ENCODE measurements at places on chromosomes 11 and 22.
A peak's percentile ranks its signal among the peaks of the same experiment; 100 is the strongest.

- H3K4me3 ChIP-seq: no peak overlapping the region
- DNase-seq: no peak
- H3K27me3 ChIP-seq: no peaks in the 10 kb centered on the region
- H3K36me3 ChIP-seq: no peaks in the 10 kb centered on the region
Observed at GRCh38 chr11:58775066-58775708, 43.4 kb upstream of the GLYAT start.

- no peaks in the 10 kb centered on the region for H3K27me3 ChIP-seq
- H3K27ac ChIP-seq: no peak overlapping the region
- H3K4me3 ChIP-seq: no peak overlapping the region
- no peaks in the 10 kb centered on the region for H3K4me1 ChIP-seq
- DNase-seq: no peak
Observed at GRCh38 chr11:134752526-134752925, 340.5 kb upstream of the B3GAT1 start.

DNA sequence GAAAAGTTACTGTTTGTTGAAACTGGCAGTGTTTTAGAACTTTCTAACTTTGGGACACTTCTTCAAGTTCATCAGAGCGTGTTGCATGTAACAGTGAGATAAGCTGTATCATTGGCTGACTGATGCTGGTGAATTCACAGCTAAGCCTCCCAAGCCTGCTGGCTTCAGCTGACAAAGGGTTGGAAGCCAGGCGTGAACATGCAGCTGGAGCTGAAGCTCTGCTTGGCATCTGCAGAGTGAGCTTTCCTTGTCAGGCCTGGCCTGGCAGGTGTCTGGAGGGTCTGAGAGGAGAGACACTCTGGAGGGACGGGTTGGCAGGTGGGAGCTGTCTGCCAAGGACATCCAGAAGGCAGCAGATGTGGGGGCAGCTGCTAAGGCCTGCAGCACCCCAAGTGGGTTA is 1.5 kb downstream of the AMPD3 start:
- H3K4me3 ChIP-seq: peak overlapping the region; percentile 37
- peak overlapping the region; percentile 81 for H3K27ac ChIP-seq
- H3K4me1 ChIP-seq: peaks cover 57% of the 10 kb centered on the region
- no peak for DNase-seq

DNA sequence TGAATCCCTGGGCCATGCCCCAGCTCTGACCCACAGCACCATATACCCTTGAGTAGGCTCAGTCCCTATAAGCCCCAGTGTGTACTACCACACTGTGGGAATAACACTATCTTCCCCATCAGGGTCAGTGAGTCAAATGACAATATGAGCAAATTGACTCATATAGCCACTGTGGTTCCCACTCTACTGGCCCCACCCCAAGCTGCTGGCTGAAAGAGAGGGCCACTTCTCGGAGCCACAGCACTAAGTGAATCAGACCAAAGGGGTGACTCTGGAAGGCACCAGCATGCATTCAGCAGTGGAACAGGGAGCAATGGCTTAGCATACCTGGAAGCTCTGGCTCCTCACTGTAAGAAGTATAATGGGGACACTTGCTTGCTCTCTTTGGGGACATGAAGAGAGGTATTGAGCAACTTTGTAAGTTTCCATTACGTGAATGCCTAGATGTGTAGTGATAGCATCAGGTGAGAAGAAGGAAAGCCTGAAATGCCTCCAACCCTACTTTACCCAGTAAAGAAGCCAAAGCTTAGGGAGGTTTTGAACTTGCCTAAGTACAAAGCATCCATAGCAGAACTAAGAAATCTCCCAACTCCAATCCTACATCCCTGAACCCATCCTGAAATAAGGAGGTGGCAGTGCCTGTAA is 13.5 kb downstream of the CD59 start:
- H3K36me3 ChIP-seq: peaks cover 42% of the 10 kb centered on the region
- no peaks in the 10 kb centered on the region for H3K27me3 ChIP-seq
- peak overlapping the region; percentile 79 for H3K27ac ChIP-seq
- no peak overlapping the region for H3K4me3 ChIP-seq
- peaks cover 76% of the 10 kb centered on the region for H3K4me1 ChIP-seq
- DNase-seq: no peak

DNA sequence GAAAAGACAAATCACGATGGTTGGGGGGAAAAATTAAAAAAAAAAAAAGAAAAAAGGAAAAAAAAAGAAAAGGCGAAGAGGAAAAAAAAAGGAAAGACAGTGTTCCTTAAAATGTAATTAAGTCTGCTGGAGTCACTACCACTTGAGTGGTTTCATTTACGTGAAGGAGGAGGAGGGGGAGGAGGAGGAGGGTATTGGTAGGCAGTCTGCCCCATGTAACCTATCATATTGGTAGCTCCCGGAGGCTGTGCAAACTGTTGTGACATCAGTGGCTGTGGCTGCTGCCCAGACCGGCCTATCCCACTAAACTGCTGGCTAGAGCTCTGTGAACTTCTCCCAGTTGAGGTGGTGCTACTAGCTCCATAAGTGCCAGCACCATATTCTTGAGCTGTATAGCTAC is 17.9 kb downstream of the KDELR3 start:
- no peak for DNase-seq
- H3K36me3 ChIP-seq: peaks cover 100% of the 10 kb centered on the region
- no peak overlapping the region for H3K27ac ChIP-seq
- H3K4me1 ChIP-seq: no peaks in the 10 kb centered on the region
- no peaks in the 10 kb centered on the region for H3K27me3 ChIP-seq

- H3K36me3 ChIP-seq: no peaks in the 10 kb centered on the region
- H3K27ac ChIP-seq: no peak overlapping the region
- no peak for DNase-seq
- no peaks in the 10 kb centered on the region for H3K27me3 ChIP-seq
Observed at GRCh38 chr11:113189909-113190667, 124.3 kb upstream of the TTC12 start.

GRCh38 chr22:45179276-45180049 is 15.7 kb downstream of the NUP50 start:
- H3K36me3 ChIP-seq: peaks cover 54% of the 10 kb centered on the region
- H3K4me1 ChIP-seq: no peaks in the 10 kb centered on the region
- H3K27ac ChIP-seq: no peak overlapping the region
- DNase-seq: no peak
- no peak overlapping the region for H3K4me3 ChIP-seq

- no peaks in the 10 kb centered on the region for H3K36me3 ChIP-seq
- H3K4me1 ChIP-seq: no peaks in the 10 kb centered on the region
- no peak for DNase-seq
- no peak overlapping the region for H3K4me3 ChIP-seq
- peak overlapping the region; percentile 48 for H3K27ac ChIP-seq
- H3K27me3 ChIP-seq: no peaks in the 10 kb centered on the region
Observed at GRCh38 chr11:35281169-35281688, 138.1 kb downstream of the SLC1A2 start.

DNA sequence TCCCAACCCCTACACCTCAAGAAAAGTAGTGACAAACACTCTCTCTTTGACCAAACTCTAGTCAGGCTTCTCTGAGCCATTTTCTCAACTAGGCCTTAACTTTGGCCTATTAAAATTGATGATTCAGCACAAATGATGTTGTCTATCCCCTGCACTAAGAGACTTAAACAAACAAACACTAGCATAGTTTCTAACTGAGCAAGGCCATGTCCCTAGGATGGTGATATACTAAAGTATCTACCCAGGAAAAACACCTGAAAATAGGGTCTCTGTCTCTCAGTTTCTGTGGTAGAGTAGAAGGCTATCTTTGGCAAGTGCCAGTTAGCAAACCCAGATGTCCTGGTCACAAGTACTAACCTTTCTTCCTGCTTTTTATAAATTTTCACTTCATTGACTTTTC is 219.7 kb upstream of the ANO3 start:
- no peak overlapping the region for H3K27ac ChIP-seq
- H3K36me3 ChIP-seq: no peaks in the 10 kb centered on the region
- DNase-seq: no peak
- no peaks in the 10 kb centered on the region for H3K27me3 ChIP-seq
- no peak overlapping the region for H3K4me3 ChIP-seq

DNA sequence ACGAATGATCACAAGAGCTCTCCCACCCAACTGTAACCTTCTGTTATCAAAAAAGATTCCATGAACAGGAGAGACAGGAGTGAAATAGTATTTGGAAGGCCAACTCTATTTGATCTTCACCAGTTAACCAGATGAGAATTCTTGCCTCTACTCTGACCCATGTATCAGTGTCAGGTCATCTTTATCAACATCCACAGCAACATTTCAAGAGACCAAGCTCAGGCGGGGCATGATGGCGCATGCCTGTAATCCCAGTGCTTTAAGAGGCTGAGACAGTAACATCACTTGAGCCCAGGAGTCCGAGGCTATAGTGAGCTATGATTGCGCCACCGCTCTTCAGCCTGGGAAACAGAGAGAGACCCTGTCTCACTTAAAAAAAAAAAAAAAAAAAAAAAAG is 62.3 kb downstream of the GAB2 start:
- H3K4me1 ChIP-seq: peaks cover 37% of the 10 kb centered on the region
- H3K27me3 ChIP-seq: no peaks in the 10 kb centered on the region
- no peak overlapping the region for H3K27ac ChIP-seq
- DNase-seq: no peak
- no peak overlapping the region for H3K4me3 ChIP-seq

GRCh38 chr11:96338910-96339705 is 3.9 kb downstream of the MAML2 start:
- H3K4me3 ChIP-seq: peak overlapping the region; percentile 61
- H3K36me3 ChIP-seq: no peaks in the 10 kb centered on the region
- H3K27me3 ChIP-seq: no peaks in the 10 kb centered on the region
- H3K27ac ChIP-seq: peak overlapping the region; percentile 85
- no peak for DNase-seq

DNA sequence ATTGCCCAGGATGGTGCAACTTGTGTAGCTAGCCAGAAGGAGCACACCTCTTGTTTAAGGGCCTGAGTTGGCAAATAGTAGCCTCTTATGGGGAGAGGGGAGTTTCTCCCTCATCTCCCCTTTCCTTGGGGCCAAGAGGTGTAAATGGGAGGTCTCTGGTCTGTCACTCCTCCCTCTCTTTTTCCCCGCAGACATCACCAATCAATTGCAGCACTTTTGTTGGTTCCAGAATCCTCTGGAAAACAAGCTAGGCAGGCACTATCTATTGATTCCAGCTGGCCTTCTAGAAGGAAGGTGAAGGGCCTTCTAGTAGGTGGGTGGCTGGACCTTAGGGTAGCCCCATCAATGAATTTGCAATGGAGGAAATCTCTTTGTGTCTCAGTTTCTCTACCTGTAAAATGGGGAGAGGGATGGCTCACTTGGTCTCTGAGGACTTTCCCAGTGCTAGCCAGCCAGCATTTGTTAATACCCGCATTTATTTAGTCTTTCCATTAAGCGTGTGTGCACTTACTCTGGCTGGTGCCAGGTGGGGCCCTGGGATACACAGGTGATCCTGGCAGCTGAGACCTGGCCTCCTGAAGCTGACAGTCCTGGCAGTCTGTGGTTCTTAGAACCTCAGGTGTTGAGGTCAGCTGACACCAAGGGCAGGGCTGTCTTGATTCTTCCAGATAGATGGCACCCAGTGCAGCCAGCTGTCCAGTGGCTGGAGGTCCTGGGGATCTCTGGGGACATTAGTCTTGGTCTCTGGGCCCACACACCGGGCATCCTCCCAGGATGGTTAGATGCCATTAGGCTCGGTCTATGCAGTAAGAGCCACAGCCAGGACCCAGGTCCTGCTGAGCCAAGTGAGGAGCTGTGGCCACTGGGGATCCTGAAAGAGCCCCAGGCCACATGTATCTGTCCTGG is 51.7 kb downstream of the TSPAN18 start:
- no peak overlapping the region for H3K27ac ChIP-seq
- no peak for DNase-seq
- peaks cover 11% of the 10 kb centered on the region for H3K4me1 ChIP-seq
- H3K36me3 ChIP-seq: no peaks in the 10 kb centered on the region
- no peak overlapping the region for H3K4me3 ChIP-seq

GRCh38 chr22:47902646-47903180 is 1140.3 kb downstream of the TBC1D22A start:
- DNase-seq: no peak
- no peak overlapping the region for H3K27ac ChIP-seq
- H3K36me3 ChIP-seq: no peaks in the 10 kb centered on the region
- H3K27me3 ChIP-seq: no peaks in the 10 kb centered on the region

DNA sequence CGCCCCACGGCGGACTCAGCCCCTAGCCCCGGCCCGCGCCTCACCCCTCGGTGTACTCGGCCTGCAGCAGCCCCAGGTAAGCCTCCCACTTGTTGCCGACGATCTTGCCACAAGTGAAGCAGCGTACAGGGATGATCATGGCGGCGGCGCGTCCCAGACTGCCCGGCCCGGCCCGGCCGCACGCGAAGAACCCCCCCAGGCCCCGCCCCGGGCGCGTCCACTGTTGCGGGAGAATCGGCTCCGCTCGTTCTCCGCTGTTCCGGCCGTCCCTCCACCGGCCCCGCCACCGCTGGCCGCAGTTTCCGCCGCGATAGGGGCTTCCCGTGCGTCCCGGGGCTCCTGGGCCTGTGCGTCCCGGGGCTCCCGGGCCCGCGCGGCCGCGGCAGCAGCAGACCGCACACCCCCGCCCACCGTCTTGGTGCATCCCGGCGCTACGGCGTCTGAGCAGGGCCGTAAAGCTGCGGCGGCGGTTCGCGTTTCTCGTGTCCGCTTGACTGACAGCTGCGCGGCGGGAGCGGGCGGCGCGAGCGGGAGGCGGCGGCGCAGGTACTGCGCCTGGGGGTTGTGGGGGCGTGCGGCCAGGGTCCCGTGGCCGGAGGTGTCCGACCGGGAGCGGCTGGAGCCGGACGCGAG is at the start of the genes POLR2L and TSPAN4:
POLR2L (minus strand) TSS at position 160 of the 633 bp plus-strand sequence; CDS start at position 139, 21 bp downstream.
TSPAN4 (plus strand) TSS at position 483 of the 633 bp plus-strand sequence. CDS start 7,453 bp downstream, outside the sequence.
- peaks cover 32% of the 10 kb centered on the region for H3K36me3 ChIP-seq
- peak within 1 kb of the TSS; percentile 92 for H3K27ac ChIP-seq
- H3K27me3 ChIP-seq: peaks cover 4% of the 10 kb centered on the region
- H3K4me1 ChIP-seq: peaks cover 91% of the 10 kb centered on the region

DNA sequence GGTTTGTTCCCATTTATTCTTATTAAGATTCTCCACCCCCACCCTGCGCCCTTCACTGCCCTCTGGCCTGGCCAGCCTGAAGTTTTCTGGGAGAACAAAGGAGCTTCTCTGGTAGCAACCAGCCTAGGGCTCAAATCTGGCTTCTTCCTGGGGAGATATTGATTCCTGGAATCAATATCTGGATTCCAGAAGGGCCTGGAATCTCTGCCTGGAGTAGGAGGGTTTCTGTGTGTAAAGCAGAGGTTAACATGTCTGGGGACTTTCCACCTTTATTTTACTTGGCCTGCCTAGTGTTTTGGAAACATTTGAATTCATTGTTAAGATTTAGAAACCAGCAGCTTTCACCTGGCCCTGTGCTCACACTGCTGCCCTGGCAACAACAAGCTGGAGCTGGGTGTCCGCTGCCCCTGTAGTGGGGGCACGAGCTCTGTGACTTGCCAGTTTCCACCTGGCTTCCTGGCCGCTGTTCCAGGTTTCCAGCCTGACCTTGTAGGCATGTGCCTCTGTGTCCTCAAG is 5.5 kb downstream of the C11orf91 start:
- H3K4me1 ChIP-seq: peaks cover 95% of the 10 kb centered on the region
- H3K4me3 ChIP-seq: no peak overlapping the region
- peak; percentile 82 for DNase-seq
- H3K36me3 ChIP-seq: no peaks in the 10 kb centered on the region

GRCh38 chr11:60957188-60957587 is 5.2 kb upstream of the SLC15A3 start:
- H3K4me3 ChIP-seq: no peak overlapping the region
- H3K4me1 ChIP-seq: peaks cover 11% of the 10 kb centered on the region
- no peak overlapping the region for H3K27ac ChIP-seq
- no peaks in the 10 kb centered on the region for H3K36me3 ChIP-seq

GRCh38 chr11:100638648-100639047 is 48.4 kb upstream of the ARHGAP42 start:
- H3K36me3 ChIP-seq: no peaks in the 10 kb centered on the region
- H3K4me3 ChIP-seq: no peak overlapping the region
- no peak for DNase-seq
- H3K4me1 ChIP-seq: peaks cover 12% of the 10 kb centered on the region
- H3K27ac ChIP-seq: no peak overlapping the region
- H3K27me3 ChIP-seq: no peaks in the 10 kb centered on the region

- DNase-seq: no peak
- peaks cover 37% of the 10 kb centered on the region for H3K4me1 ChIP-seq
- H3K4me3 ChIP-seq: no peak overlapping the region
Observed at GRCh38 chr11:114259551-114259983, 36.6 kb upstream of the NNMT start.
